Subcutaneous preadipocyte (primary cell): ENCODE measurements at places on chromosomes 1 and 21. TPM values are rescaled to one million over a fixed set of nuclear protein-coding genes. Genes with fewer than 3 reads are reported as not detected.

Gene IFNLR1
- total RNA-seq, result not detected in 2 replicates

Gene DIPK1A
- total RNA-seq, result 5.9 and 7.8 TPM in 2 replicates

Gene EPHA2
- total RNA-seq, result 0.73 and 6.8 TPM in 2 replicates

Gene GPR25
- total RNA-seq, result not detected in 2 replicates

Gene IGSF5
- not detected in 2 replicates for total RNA-seq
